ENCODE measurements at places on chromosomes 4 and X. TPM values are rescaled to one million over a fixed set of nuclear protein-coding genes. Genes with fewer than 3 reads are reported as not detected.

DNA sequence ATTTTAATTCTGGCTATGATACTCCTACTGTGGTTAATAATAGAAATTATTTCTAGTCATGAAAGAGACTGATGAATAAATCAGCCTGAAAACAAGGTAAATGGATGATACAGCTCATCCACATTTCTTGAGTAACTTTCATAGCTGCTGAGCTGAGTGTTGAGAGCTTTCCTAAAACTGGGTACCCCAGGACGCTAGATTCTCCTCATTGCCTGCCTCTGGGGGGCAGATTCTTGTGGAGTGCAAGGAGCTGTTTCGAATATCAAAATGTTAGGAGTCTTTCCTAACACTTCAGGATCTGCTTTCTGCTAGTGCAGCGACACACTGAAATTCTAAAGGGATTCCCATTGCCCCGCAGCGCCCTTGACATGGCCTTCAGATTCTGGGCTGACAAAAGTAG, 2.1 kb downstream of the MND1 start:
- peak; percentile 13 for DNase-seq

The CAPN6 gene
- total RNA-seq, result 0.37 TPM

DNA sequence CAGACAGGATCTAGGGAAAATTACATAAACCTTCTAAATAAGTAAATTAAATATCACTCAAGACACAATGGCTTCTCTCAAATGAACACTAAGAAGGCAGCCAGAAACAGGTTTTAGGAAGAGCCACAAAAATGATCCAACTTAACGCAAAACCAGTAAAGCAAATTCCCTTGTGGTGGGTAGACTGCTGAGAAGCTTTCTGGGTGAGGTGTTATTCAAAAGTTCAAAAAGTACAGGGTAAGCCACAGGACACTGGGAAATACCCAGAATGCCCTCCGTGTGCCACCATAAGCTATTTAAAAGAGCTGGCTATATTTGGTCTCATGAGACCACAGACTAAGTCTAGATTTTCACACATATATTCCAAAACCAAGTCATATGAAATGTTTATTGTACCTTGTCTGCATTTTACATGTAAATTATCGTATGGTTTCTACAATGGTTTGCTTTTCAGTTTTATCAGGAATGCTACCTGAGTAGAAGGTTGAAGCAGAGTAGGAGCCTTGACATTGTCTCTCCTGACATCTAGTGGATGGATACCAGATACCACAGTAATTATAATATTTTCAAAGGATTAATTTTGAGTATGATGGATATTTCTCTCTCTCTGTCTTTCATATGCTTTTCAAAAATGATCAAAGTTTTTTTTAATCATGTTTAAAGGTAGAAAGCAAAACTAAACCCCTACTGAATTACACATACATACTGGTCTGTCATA, 109.3 kb upstream of the KLHL13 start:
- DNase-seq, result peak; percentile 50

DNA sequence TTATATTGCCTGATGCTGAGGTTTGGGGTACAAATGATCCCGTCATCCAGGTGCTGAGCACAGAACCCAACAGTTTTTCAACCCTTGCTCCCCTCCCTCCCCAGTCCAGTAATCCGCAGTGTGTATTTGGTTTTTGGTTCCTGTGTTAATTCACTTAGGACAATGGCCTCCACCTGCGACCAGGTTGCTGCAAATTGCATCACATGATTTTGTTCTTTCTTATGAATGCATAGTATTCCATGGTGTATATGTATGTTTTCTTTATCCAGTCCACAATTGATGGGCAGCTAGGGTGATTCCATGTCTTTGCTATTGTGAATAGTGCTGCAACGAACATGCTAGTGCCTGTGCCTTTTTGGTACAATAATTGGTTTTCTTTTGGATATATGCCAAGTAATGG, 25.4 kb downstream of the GABRQ start:
- no peak for DNase-seq

The NLGN4X gene
- total RNA-seq, result 1.6 TPM

The TRMT44 gene
- 24.4 TPM for total RNA-seq

- no peak for DNase-seq
Observed at GRCh38 chr4:122706511-122706910, 26.0 kb upstream of the BBS12 start.

- DNase-seq, result peak; percentile 3
Observed at GRCh38 chr4:148573296-148573695, 131.1 kb upstream of the NR3C2 start.

DNA sequence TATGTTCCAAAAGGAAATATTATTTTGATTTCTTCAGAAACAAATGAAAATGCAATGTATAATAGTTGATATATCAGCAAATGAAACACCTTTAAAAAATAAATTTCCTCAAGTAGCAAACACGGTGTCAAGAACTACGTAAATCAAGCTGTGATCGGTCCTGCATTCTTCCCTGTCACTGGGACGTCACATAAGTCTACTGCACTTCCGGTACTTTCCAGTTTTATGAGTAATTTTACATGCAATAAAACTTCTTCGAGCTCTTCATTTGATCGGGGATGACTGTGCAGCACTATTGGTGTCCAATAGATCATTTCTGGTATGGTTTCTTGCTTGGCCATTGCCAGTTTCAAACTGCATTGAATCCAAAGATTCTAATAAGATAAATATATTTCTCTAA, 114.0 kb upstream of the VEGFC start:
- DNase-seq, result no peak

The FAM53A gene
- 6.6 TPM for total RNA-seq

- no peak for DNase-seq
Observed at GRCh38 chr4:96131186-96131585, 291.3 kb downstream of the PDHA2 start.

DNA sequence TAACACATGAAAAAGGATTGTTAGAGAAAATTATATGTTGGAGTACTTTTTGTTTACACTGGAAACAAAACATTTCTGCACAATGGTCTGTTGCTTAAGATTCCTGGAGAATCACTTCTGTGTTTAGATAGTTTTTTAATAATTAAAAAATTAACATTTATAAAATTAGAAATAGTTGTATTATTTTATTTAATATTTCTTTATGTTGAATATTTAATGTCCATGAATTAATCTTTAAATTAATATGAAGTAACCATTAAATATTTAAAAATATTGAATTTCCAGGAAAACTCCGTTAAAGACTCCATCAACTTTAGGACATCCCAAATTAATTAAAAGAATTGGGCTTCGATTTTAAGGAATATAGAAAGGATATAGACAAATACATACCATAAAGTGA, 797.1 kb upstream of the GALNTL6 start:
- DNase-seq, result no peak

- no peak for DNase-seq
Observed at GRCh38 chr4:10299601-10300000, 157.6 kb downstream of the ZNF518B start.

The LONRF3 gene
- total RNA-seq, result 1.0 TPM

DNA sequence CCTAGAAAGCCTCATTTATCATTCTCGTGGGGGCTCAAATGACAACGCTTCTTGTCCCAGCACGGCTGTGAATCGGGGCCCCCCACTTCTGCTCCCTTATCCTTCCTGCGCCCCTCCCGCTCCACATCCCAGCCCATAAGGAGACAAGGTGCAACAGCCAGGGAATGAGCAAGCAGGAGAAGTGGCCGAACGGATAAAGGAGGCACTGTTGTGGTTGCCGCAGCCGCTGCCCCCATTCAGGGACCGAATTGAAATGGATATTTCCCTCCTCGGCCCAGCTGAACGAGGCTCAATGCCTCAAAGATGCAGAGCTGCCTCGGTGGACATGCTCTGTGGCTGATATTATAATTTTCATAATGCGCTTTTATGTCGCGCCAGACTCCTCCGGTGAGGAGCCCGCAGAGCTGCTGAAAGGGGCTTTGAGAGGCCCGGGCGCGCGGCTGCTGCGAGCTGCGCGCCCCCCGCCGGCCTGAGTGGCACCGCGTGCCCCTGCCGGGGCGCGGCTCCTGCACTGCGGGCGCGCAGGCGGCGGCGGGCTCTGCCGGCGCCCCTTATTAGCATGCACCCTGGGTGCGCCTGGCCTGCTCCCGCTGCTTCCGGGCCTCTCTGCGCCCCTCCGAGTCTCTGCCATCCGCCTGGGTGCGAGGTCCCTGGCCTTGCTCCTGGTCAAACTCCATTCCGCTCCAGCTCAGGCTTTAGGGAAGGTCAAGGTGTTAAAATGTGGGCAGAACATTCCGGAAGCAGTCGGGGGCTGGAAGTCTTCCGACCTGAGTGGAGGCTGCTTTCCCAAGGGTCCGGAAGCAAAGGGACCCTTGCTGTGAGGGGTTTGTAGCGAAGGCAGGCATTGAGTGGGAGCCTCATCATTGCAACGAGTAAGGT, 68.2 kb upstream of the TMEM33 start:
- no peak for DNase-seq
